ENCODE measurements at places on chromosomes 7 and 10.
A peak's percentile ranks its signal among the peaks of the same experiment; 100 is the strongest.

DNA sequence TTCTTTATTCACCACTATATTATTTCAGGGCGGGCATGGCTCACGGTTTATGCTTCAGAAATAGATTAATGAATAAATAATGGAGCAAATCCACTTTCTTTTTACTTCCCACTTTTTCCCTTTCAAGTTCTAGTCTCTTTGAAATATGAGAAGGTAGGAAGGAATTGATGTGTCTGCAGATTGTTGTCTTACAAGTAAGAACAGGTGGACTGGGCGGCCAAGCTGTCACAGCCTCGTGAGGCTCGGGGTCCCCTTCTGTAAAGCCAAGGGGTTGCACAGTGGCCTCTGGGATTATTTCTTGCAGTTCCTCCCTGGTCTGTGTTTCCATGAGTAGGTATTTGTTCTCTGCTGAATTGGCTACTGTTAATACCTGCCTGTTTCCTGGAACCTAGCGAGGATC, 11.2 kb downstream of the VWA2 start:
- no peak for DNase-seq

DNA sequence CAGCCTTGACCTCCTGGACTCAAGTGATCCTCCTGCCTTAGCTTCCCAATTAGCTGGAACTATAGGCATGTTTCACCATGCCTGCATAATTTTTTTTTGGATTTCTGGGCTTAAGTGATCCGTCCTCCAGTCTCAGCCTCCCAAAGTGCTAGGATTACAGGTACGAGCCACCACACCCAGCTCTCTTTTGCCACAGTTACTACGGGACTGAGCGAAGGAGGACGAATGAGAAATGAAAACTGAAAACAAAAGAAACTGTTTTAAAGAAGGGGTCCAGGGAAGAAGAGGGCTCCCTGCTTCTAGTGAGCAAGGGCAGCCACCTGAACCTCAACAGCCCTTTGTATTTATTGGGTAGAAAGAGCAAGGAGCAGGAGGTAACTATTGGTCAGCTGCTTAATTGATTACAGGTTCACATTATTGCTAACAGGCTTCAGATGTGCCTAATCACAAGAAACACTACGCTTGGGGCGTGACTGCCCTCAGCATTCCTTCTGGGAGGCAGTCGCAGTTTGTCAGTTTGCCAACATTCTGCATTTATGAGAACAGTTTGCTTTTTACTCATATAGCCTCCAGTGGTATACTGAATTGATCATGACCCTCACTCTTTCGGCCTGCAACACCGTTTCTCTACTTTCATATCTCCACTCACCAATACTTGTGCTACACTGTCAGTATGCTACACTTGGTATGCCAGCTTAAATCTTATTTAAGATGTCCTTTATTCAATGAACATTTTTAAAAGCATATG, 676.8 kb downstream of the DNAJB9 start:
- DNase-seq, result no peak

DNA sequence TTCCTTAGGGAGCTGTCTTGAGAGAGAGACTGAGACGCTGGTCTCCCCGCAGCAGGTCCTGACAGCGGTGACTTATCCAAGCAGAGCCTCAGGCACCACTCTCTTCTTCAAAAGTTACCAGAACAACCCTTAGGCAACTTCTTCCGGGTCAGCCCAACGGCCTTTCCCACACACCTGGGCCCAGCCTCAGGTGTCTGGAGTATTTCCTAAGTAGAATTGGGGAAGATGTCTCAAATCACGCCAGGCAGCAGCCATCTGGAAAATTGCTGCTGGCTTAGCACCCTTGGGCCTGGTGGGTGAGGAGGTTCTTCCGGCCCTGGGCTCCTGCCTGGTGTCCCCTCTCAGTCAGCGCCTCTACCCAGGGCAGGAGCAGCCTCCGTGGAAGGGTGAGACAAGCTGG, 80.4 kb upstream of the ANLN start:
- DNase-seq, result no peak

DNA sequence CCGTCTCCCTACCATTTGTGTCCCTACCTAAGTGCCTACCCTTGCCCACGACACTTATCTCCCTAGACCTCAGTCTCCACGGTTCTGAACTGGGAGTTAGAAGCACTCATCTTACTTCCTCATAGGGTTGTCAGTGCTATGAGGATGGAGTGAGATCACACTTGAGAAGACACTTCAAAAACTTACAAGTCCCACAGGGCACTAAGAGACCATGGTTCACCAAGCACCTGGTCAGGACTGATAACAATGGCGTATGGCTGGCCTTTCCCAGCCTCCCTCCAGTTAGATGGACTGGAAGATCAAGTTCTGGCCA, 43.2 kb downstream of the KCNMA1 start:
- DNase-seq, result no peak

- DNase-seq, result no peak
These were observed 19.3 kb downstream of the ZNF316 start for GRCh38 chr7:6656413-6656812.

DNA sequence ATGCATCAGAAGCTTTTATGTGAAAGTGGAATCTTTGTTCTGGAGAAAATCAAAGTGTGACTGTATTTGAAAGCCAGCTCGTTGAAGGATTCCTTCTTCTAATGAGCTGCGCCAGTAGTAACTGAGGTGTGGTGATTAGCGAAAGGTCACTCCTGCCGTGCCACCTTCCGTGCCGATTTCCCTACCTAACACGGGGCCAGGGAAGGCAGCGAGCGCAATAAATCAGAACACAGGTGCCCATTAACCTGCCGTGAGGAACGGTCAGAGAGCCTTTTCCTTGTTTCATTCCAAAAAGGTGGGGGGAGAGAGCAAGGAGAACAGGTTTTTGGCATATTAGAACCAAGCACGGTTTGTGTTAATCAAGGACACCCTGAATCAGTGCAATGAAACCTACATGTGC, 258.0 kb downstream of the CELF2 start:
- DNase-seq, result no peak

DNA sequence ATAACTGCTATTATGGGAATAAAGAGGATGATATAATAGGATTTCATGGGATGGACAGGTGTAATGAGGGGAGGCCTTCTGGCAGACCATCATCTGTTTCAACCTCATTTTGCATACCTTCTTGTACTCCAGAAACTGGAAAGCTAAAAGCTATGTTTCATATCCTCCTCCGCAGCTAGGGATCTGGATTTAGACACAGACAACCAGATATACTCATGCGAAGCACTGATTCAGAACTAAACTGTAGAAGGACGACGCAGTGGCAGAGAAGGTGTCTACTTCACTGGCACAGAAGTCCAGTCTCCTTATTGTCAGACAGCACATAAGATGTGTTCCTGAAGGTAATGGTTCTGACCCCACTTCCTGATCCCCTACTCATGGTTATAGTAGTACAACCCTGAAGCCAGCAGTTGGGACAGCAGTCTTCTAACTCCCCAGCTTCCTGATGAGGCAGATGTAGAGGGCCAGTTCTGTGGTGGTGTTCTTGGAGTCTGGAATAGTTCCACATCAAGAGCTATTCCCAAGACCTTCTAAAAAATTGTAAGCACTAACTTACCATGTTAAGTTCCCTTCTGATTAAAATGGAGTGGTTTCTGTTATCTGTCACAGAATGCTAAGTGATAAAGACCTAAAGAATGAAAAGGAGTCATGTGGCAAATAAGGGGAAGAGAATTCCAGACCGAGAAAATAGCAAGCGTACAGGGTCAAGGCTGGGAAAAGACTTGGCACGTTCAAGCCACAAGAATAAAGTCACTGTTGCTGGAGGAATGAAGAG, 550.3 kb downstream of the GRM8 start:
- no peak for DNase-seq

- DNase-seq, result no peak
These were observed 87.3 kb upstream of the SEC61G start for GRCh38 chr7:54846273-54846672.

- DNase-seq, result peak; percentile 61
These were observed 33.3 kb downstream of the CDK14 start for GRCh38 chr7:90629297-90629918.

DNA sequence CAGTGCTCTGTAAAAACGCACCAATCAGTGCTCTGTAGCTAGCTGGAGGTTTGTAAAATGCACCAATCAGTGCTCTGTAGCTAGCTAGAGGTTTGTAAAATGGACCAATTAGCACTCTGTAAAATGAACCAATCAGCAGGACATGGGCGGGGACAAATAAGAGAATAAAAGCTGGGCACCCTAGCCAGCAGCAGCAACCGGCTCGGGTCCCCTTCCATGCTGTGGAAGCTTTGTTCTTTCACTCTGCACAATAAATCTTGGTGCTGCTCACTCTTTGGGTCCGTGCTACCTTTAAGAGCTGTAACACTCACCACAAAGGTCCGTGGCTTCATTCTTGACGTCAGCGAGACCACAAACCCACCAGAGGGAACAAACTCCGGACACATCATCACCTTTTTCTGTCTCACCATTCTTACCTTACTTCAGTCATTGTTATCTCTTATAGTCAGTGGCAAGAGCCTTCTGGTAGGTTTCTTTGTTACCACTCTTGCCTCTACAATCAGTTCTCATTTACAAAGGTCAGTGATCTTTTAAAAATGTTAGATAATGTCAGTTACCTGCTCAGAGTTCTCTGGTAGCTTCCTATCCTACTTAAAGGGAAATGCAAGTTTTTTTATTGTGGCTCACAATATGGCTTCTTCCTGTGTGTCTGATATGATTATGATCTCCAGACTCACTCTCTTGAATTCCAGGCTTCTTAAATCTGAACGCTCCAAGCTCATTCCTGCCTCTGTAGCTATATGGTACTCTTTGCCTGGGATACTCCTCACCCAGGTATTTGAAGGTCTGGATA, 4.5 kb downstream of the STAM start:
- no peak for DNase-seq

- DNase-seq, result no peak
These were observed 21.7 kb upstream of the UCN3 start for GRCh38 chr10:5343092-5343491.

DNA sequence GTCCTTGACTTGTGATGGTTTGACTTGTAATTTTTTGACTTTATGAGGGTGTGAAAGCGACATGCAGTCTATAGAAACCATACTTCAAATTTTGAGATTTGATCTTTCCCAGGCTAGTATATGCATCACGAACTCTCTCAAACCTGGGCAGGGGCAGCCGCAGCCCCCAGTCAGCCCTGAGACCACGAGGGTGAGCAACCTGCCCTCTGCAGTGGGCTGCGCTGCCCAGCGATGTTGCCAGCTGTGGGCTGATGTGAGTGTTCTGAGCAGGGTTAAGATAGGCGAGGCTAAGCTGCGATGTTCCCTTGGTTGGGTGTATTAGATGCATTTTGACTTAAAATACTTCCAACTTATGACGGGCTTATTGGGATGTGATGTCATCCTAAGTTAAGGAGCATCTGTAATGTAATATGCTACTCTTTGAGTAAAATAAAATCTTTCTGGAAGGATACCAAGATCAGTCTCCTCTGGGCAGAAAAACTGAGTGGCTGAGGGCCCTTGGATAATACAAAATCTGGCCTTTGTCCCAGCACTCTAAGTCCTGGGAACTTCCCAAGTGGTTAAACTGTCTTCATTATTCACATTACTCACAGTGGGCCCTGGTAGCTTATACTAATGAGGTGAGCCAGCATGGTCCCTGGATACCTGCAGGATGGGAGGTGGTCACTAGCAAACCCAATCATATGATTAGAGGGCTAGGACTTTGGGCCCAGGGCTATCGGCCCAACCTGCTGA, 28.4 kb upstream of the CNPY1 start:
- no peak for DNase-seq

DNA sequence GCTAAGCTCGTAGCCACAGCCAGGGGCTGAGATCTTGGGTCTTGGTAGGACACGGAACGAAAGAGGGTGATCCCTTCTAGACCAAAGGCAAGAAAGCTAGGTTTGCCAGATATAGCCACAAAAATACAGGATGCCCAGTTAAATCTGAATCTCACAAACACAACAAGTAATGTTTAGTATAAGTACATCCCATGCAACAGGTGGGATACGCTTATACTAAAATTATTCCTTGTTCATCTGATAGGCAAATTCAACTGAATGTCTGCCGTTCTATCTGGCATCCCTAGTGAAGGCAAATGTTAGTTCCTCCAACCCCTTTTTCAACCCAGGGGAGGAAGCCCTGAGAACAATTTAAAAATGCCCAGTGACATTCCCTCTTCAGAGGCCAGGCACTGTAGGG, 131.1 kb upstream of the MGMT start:
- no peak for DNase-seq

DNA sequence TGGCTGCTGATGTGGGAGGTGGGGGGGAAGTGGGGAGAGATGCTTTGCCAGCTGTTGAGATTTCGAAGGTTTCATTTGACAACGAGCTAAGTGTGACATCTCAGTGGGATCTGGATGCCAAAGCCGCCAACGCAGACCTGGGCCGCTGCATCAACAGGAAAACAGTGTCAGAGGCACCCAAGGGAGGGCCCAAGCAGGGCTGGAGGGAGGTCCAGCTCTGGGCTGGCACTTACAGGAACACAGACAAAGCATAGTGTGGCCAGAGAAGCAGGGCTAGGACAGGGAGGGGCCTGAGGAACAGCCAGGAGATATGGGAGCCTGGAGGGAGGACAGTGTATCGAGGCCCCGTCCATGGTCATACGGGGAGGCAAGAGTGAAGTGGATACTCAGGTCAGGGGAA, 73.1 kb downstream of the GTF2IRD1 start:
- DNase-seq, result no peak

- no peak for DNase-seq
These were observed 391.7 kb upstream of the KLF6 start for GRCh38 chr10:4176500-4177281.

DNA sequence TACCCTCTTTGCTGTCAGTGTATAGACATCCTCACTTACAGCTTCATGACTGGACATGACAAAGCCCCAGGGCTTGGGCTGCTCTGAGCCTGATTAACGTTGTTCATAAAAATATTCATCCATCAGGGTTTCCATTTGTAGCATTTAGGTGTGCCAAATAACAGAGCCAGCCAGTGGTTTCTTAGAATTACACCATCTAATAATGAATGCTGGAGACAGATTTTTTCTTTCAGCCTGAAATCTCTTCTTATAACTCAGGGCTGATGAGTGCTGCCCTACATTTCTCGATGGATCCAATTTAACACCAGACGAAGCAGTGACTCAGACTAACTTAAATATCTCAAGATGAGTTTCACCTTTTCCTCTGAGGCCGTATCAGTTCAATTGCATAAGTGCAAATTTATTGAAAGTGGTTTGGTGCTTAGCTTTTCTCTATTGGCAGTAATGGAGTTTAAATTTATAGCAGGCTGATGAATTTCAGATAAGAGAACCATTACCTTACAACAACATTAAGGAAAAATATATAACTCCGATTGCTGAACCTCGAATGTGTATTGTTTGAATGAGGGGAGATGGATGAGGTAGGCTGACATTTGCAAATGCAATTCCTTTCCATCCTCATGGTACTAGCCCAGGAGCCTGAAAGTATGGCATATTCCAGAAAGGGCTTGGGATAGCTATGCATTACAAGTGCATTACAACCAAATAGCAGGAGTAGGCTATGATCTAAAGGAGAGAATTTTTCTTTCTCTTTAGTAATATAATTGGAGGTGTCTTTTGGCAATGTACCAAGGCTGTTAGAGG, 900.6 kb downstream of the KCNMA1 start:
- no peak for DNase-seq
